ENCODE measurements at places on chromosomes 4 and X.

GRCh38 chrX:3393581-3394111 lies 47.2 kb upstream of the MXRA5 start:
- no peak for DNase-seq

GRCh38 chr4:121633653-121634052 lies 63.1 kb downstream of the ANXA5 start:
- DNase-seq = no peak

DNA sequence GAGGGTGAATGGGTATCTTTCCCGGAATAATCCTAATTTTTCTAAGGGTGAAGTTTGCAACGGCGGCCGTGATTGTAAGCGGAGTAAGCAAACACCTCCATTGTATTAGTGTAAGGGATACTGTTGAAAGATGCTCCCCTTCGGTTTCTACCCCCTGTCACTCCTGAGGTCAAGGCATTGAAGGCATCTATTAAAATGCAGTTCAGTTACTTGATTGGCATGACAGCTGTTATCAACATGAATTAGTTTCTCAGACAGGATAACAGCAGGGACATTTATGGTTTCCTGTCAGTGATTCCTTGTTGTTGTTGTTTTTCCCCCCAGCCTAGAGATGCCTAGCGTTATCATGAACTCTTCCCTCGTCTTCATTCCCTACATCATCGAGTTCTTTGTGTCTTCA lies 552 bp downstream of the SLC25A14 start:
- no peak for DNase-seq

GRCh38 chr4:26510334-26510964 lies 20.2 kb upstream of the CCKAR start:
- no peak for DNase-seq

- no peak for DNase-seq
These were observed 653 bp downstream of the BEX1 start for GRCh38 chrX:103063191-103063845.

GRCh38 chr4:138751309-138751708 lies 264.3 kb upstream of the NOCT start:
- no peak for DNase-seq

GRCh38 chr4:128958194-128958593 lies 135.1 kb downstream of the SCLT1 start:
- no peak for DNase-seq

DNA sequence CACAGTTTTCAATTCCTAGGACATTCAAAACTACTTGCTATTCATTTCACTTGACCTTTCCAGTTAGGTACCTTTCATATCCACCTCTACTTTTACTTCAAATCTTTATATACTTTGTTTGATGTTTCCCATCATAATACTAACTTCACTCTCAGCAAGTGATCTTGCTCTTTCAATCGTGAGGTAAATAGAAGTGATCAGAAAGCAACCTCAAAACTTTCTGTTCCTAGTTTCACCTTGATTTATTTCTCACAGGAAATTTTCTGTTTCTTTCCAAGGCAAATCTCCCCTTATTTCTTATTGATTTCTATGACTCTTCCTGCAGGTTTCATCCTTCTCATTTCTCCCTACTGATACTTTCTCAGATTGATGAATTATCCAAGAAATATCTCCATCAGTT lies 623.5 kb downstream of the FSTL5 start:
- DNase-seq = no peak

- no peak for DNase-seq
These were observed 681.4 kb downstream of the GABRG1 start for GRCh38 chr4:45442466-45442865.

- no peak for DNase-seq
These were observed 170.3 kb downstream of the TENM3 start for GRCh38 chr4:182413550-182413949.

GRCh38 chrX:68824152-68824433 lies 4.7 kb upstream of the EFNB1 start:
- no peak for DNase-seq

GRCh38 chr4:56655209-56655626 lies 25.9 kb downstream of the HOPX start:
- DNase-seq = no peak

- no peak for DNase-seq
These were observed 231.1 kb downstream of the STPG2 start for GRCh38 chr4:97912156-97912555.

- no peak for DNase-seq
These were observed 108.3 kb downstream of the QRFPR start for GRCh38 chr4:121272526-121272925.

- DNase-seq = no peak
These were observed 73.2 kb downstream of the ARHGAP24 start for GRCh38 chr4:85548116-85548515.

GRCh38 chrX:5586726-5587125 lies 641.9 kb downstream of the NLGN4X start:
- DNase-seq = no peak

DNA sequence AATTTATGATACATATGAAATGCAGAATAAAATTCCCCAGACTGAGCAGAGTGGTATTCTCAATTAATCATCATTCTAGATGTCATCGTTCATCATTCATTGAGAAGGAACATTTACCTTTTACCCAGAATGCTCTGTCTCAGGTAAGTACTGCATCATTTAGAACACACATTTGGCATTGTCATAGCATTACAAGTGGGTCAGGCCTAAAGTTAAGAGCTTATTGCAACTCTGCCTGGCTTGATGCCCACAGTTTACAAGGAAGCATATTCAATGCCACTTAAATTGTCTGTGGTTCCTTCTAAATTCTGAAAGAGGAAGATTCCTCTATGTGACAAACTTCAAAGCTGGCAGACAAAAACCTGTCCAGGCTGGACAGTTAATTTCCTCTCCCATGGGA lies 87.3 kb downstream of the CAMK2D start:
- DNase-seq = peak; percentile 39

DNA sequence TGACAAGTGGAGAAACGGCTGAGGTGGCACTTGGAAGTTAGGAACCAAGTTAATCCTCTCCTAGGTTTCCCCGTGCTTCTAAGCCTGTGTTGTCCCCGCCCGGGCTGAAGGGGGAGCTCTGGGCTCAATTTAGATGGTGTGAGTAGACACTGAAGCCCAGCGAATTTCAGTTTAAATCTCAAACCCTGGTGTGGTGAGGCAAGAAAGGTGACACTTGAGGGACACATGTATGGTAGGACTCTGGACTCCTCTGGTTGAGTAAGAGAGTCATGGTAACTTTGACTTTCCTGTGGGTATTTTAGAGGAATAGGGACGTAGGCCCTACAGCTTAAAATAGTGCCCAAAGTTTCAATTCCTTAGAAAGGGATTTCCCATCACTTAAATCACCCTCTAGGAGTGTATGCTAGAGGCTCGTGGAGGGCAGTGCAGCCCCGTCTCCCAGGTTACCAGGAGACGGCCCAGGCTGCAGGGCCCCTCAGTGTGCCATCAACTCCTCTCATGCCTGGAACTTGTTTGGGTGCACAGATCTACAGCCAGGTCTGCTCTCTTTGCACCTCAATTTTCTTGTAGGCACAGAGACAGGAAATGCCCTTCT lies 24.0 kb downstream of the HAND2 start:
- DNase-seq = no peak

GRCh38 chr4:51843309-51844152 lies 578 bp downstream of the DCUN1D4 start:
- DNase-seq = no peak

DNA sequence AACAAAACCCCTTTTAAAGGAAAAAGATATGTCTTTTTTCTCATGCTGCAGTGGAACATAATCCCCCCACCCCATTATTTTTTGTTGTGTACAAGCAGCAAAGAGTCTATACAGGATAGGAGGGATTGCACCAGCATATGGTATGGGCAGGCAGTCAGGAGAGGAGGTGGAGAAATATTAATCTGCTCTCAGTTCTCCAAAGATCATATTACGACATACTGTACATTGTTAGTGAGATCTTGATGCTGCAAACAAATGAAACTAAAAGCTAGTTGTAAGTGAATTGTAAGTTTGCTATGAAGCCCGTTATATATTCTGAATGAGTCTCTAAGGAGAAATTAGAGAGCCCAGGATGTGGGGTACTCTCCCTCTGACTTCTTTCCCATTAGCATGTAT lies 75.3 kb downstream of the RAPGEF2 start:
- no peak for DNase-seq

GRCh38 chr4:184668096-184668495 lies 18.6 kb downstream of the PRIMPOL start:
- DNase-seq = no peak

DNA sequence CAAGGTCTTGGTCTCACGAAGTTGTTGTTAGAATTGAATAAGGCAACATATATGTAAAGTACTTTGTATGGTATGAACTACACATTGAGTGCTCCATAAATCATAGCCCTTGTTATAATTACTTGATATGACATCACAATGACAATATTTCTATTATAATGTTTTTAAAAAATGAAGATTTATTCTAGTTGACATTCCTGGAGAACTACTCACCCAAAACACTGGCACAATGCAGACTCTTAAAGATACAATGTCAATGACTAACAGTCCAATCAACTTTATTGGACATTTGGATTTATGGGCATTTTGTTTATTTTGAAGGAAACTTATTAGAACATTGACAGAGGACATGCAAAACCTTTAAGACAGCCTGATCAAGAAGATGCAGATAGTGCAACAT lies 55.3 kb downstream of the ASB9 start:
- DNase-seq = no peak

- no peak for DNase-seq
These were observed 62.7 kb upstream of the EDNRA start for GRCh38 chr4:147418226-147418625.

GRCh38 chr4:83189631-83190136 lies 75.2 kb upstream of the PLAC8 start:
- DNase-seq = no peak

DNA sequence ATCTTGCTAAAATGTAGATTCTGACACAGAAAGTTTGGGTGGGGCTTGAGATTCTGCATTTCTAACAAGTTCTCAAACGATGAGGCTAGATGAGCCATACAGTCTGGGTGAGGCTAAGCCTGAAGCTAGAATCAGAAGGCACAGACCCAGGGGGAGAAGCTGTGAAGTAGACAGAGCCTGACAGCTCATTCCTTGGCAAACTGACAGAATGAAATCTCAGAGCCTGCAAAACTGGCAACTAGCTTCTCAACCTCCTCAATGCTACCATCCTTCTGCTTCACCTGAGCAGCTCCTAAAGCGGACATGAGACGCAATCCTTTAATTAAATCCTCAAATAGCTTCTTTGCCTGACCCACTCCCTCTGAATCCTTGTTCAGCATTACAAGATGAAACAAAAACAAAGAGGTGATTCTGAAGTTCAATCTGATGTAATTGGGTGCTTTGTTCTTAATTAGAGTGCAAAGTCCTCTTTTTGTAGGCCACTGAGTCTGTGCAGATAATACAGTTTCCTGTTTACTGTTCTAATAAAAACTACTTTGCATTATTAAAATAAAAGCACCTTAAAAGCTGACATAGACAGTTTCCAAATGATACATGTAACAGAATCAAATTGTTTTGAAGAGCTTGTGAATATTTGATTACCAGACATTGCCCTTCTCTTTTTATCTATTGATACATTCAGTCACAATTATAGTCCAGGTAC lies 71.0 kb upstream of the BMP2K start:
- no peak for DNase-seq

DNA sequence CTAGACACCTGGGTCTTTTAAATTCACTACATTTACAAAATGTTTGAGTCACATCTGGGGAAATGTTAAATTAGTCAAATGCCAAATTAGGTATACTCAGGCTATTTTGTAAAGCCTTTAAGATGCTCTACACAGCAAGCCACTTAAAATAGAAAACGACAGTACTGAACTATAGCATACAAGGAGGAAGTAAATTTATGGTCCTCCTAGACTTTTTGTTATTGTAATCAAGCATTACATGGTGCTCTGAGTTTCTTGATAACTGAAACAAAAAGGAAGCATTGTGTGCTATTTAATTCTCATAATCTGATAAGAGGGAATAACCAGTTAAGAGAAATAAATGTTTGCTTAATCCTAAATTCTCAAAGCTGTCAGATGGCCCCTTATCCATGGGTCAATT lies 46.2 kb downstream of the SLC9A7 start:
- no peak for DNase-seq

- no peak for DNase-seq
These were observed 309.2 kb downstream of the EVC2 start for GRCh38 chr4:5399124-5399523.

- DNase-seq = no peak
These were observed 6.7 kb upstream of the MSX1 start for GRCh38 chr4:4852591-4853362.

DNA sequence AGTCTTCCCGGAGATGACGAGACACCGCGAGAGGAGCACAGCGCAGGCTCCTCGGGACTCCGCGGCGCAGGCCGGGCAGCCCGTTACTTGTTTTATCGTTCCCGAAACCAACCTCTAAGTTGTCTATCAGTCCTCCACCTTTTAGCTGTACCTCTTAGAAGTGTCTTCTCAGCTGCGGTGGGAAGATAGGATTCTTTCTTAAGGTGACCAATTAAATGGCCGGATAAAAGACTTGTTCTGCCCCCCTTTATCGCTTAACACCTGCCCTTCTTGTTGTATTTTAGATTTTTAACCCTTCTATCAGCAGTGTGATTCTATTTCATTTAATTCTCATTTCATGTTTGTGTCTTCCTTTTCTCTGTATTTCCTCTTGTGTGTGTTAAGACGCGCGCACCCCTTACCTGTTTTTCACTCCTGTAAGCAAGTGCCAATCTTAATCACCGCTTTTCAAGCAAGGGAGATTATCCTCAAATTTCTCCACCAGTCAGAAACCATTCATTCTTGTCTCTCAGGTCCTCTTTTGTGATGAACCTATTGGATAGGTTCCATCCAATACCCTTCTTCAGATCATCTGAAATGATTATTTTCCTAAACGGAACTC lies at the start of gene SLC9B2:
Gene SLC9B2 (minus strand): TSS at position 15 of the 601 bp plus-strand sequence. CDS start 9,211 bp downstream, outside the sequence.
- no peak for DNase-seq

- no peak for DNase-seq
These were observed 79.3 kb downstream of the PPP2R2C start for GRCh38 chr4:6393066-6393465.

- no peak for DNase-seq
These were observed 124.4 kb downstream of the CHRDL1 start for GRCh38 chrX:110671068-110671803.

DNA sequence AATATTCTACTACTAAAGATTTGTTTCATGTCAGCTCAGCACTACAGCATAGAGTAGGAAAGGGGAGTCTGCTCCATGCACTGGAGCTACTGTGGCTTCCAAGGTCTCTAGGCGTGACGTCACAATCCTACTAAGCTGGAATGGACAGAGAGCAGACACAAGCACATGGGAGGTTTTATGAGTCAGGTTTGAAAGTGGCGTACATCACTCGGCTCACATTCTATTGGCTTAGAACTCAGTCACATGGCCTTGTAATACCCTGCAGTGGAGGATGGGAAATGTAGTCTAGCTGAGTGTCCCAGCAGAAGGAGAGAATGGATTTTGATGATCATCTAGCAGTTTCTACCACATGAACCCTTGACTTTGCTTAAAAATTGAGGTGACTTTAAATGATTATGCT lies 624.8 kb upstream of the ATOH1 start:
- DNase-seq = no peak

DNA sequence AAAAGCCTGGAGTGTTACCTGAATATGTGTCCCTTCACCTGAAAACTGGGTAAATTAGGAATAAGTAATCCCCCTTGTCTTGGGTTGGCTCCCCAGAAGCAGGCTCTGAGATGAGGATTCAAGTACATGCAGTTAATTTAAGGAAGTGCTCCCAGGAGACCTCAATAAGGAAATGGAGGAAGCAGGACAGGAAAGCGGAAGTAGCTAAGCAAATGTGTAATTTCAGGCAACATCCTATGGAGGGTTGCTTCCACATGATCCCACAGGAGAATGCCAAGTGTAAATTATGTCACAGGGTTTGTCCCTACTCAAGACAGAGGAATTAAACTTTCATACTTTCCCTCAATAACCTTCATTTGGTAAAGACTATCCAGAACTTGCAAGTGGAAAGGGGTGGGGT lies 48.1 kb upstream of the ARHGEF6 start:
- no peak for DNase-seq

- no peak for DNase-seq
These were observed 66.0 kb downstream of the TRMT44 start for GRCh38 chr4:8506373-8507195.

Data from NCI-H1436 treated with DMSO at 0.1 percent for 48 hours (cell line).